ENCODE measurements at places on chromosomes 5 and 9.

DNA sequence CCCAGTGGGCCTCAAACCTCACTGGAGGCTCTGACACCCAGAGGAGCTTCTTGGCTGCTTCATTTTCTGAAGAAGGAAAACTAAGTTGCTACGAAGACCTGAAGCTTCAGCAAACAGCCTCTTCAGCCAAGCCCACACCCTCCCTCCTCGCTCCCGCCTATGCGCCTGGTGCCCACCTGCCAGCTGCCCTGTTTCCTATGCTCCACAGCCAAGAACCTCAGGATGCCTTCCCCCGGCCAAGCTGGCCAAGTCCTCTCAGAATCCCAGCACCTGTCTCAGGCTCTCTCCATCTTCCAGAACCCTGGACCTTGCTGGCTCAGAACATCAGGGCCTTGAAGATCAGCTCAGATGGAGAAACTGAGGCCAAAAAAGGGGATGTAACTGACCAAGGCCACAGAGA lies 60.4 kb downstream of the STK10 start:
- DNase-seq, result no peak

DNA sequence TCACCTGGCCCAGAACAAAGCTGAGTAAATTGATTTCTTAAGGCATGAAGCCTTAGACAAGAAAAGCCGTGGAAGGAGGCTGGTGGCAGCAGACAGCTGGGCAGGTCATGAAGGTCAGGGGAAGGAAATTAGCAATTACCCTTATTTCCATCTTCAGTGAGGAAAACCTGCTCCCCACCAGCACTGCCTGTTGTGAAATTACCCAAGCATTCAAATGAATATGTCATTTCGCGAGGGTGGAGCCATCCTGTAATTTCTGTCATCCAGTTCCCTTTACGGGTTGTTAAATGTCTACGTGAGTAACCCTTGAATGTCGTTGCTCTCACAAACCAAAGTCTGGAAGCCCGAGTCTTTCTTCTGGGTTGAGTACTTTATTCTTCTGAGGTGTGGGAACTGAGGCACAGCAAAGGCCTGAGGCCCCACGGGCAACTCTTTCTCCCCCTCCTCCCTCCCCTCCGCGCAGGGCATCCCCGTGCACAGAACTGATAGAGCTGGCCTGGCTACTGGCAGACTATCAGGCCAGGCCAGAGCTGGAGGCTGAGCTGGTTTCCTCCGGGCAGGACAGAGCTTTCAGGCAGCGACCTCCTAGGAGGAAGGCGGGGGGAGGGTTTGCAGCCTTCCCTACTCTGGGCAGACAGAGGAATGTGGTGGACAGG lies 22.0 kb upstream of the AK3 start:
- no peak for DNase-seq

- no peak for DNase-seq
Observed at GRCh38 chr9:83651558-83651957, 28.6 kb downstream of the IDNK start.

- DNase-seq, result no peak
Observed at GRCh38 chr5:71586052-71586940, 844 bp upstream of the MCCC2 start.

DNA sequence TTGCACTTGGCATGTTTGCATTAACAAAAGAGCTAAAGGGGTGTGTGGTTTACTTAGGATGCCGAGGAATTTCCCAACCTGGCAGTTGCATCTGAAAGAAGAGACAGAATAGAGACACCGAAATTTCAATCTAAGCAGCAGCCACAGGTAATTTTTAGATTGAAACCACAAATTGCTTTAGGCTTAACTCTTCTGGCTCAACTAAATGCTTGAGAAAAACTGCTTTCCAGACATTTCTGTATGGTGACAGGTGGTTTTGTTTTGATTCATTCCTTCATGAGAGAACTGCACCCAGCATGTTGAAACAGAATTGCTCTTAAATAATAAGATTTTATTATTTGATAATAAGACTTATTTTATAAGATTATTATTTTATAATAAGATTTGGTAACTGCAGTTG lies 21.5 kb downstream of the SECISBP2 start:
- DNase-seq, result no peak

GRCh38 chr9:127887792-127888191 lies 10.3 kb upstream of the AK1 start:
- no peak for DNase-seq

- DNase-seq, result no peak
Observed at GRCh38 chr9:109652112-109652511, 127.9 kb upstream of the PALM2AKAP2 start.

All from Ammon's horn (tissue), 1 donor.